ENCODE measurements at places on chromosomes 2 and 18.

DNA sequence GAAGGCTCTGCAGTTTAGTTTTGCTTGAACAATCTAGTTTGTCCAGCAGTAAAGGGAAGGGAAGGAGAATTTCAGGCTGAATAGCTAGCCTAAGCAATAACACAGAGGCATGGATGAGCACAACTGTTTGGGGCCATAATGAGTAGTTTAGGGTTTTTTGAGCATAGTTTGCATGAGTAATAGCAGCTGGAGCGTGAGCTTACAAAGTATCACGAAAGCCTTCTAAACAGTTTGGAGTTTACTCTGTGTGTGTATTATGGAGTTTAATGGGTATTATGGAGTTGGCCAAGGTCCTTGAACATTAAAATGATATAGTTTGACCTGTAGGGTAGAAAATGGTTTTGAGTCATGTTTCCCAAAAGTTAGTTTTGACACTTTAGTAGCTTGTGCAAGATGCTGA, 782.3 kb downstream of the ERBB4 start:
- no peak for DNase-seq

DNA sequence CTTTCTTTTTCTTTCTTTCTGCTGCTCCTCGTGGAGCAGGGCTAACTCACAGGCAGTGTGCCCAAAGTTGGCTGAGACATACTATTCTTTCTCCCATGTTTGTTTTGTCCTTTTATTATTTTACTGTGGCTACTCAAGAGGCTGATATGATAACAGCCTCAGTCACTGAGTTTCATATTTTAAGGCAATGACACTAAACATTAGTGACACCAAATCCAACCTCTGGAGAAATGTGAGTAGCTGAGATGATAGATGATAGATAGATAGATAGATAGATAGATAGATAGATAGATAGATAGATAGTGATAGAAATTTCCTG, 45.8 kb upstream of the GLS start:
- no peak for DNase-seq

DNA sequence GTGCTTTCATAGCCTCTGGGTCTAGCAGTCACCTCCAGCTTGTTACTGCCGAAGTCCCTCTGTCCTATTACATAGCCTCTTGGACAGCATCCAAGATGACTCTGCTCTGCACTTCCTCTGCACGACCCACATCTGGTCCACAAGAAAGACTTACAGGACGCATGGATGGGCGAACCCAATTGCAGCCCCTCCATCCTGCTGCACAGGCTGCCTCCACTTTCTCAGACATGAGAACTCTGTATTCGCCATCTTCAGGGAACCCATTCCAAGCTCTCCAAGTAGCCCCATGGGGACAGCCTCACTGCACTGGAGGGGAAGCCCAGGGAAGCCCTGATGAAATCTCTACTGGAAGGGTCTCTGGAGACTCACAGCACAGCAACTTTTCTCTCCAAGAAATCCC, 172.1 kb downstream of the GFPT1 start:
- no peak for DNase-seq

GRCh38 chr2:15806801-15807417, 133.4 kb upstream of the MYCN start:
- no peak for DNase-seq

- DNase-seq: no peak
These were observed 217.1 kb downstream of the KLHL29 start for GRCh38 chr2:23602116-23602515.
